ENCODE measurements at places on chromosomes 3 and 15.

GRCh38 chr3:46987319-46987742 lies 7.9 kb downstream of the NBEAL2 start:
- DNase-seq = no peak

GRCh38 chr3:43707266-43707665 lies 16.5 kb downstream of the ABHD5 start:
- DNase-seq = no peak

- DNase-seq = no peak
Measured at GRCh38 chr15:60004009-60004845, at the start of gene FOXB1. FOXB1 (plus strand) TSS chr15:60004311; CDS start chr15:60004964, 653 bp downstream.

GRCh38 chr3:177652556-177653291 lies 455.4 kb upstream of the TBL1XR1 start:
- no peak for DNase-seq

GRCh38 chr3:141625506-141625905 lies 112.6 kb upstream of the RNF7 start:
- no peak for DNase-seq

GRCh38 chr3:73080216-73080966 lies 18.9 kb downstream of the EBLN2 start:
- no peak for DNase-seq

- no peak for DNase-seq
Measured at GRCh38 chr15:90819390-90819789, 49.0 kb upstream of the FURIN start.

DNA sequence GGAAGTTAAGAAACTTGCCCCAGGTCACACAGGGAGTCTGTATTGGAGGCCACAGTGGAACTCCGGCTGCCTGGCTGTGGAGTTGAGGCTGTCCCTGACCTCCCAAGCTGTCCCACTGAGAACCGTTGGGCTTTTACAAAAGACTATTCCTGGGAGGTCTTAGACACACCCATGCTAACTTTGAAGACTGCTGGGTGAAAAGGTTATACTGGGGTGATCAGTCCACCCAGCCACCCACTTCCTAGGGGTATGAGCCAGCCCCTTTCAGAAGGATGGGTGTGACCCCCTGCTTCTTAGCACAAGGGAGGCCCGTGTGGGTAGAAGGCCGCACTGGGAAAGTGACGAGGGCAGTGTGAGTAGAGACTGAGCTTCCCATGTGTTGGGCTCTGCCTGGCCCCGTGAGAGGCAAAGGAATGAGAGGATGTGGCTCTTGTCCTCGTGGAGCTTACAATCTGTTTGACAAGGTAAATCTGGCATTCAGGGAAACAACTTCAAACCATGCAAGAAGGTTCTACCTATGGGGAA lies 19.0 kb downstream of the MRAS start:
- DNase-seq = no peak

DNA sequence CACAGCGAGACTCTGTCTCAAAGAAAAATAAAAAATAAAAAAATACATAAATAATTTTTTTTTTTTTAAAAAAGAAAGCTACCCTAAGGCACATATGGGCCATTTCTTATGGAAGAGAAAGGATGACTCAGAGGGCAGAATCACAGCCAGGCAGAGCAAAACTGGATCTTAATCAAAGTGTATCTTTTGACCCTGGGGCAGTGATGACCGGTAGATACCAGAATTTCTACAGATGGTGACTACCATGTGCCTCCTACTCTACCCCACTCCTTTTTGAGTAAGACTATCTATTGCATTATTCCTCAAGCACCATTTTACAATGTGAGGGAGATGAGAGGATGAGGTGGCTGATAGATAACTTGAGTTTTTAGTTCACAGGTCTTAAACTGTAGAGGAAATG lies 26.0 kb downstream of the TARS3 start:
- DNase-seq = no peak

- no peak for DNase-seq
Measured at GRCh38 chr15:80572337-80572736, 122.8 kb upstream of the ABHD17C start.

DNA sequence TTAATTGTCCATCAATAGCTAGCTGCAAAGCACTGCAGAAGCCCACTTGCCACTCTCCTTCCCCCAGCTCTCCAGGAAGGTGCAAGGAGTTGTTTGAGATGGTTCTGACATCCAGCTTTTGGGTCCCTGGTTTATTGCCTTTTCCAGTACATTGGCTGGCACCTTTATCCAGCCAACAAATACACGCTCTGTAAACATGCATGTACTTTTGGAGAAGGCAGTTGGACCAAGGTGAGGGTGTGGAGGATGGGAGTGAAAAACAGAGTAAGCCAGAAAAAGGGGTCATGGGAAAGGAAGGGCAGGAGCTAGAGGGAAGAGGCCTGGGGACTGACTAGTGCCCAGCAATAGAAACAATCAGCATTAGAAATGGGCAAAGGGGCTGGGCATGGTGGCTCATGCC lies 102.7 kb downstream of the CGNL1 start:
- DNase-seq = no peak

GRCh38 chr3:133703915-133704314 lies 42.2 kb upstream of the TOPBP1 start:
- no peak for DNase-seq

DNA sequence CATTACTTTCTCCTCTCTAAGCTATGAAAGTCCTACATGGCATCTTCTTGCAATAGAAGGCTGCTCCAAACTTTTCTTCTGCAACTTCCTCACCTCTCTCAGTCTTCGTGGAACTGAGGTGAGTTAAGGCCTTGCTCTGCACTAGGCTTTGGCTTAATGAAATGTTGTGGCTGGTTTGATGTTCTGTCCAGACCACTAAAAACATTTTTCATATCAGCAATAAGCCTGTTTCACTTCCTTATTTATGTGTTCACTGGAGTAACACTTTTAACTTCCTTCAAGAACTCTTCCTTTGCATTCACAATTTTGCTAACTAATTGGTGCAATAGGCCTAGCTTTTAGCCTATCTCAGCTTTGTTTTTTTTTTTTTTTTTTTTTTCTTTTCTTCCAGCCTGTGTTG lies 335.3 kb upstream of the NECTIN3 start:
- DNase-seq = no peak

- no peak for DNase-seq
Measured at GRCh38 chr3:184339001-184339400, 1.6 kb downstream of the FAM131A start.

- no peak for DNase-seq
Measured at GRCh38 chr3:115928376-115928775, 305.1 kb downstream of the GAP43 start.

DNA sequence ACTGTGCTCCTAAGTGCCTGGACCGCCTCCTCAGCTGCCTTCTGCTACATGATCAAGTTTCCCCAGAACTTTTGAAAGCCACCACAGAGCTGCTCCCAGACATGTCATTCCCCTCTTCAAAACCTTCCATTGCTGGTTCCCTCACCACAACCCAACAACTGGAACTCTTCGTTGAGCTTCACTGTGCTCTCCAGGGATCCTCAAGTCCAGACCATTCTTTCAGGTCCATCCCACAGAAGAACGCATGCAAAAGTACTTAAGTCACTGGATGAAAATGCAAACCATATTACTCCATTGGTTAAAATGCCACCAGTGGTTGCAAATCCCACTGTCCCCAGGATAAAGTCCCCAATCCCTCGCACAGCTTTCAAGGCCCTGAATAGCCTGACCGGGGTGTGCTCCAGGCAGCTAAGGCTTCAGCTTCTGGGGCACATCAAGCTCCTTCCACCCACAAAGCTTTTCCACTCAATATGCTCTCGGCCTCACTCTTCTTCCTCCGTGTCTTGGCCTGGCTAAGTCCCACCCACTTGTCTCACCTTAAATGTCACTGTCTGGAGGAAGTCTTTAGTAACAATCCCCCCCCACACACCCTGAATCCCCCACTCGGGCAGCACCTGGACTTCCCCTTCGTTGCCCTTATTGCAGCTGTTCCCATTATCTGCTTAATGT lies 84.8 kb downstream of the XXYLT1 start:
- no peak for DNase-seq

DNA sequence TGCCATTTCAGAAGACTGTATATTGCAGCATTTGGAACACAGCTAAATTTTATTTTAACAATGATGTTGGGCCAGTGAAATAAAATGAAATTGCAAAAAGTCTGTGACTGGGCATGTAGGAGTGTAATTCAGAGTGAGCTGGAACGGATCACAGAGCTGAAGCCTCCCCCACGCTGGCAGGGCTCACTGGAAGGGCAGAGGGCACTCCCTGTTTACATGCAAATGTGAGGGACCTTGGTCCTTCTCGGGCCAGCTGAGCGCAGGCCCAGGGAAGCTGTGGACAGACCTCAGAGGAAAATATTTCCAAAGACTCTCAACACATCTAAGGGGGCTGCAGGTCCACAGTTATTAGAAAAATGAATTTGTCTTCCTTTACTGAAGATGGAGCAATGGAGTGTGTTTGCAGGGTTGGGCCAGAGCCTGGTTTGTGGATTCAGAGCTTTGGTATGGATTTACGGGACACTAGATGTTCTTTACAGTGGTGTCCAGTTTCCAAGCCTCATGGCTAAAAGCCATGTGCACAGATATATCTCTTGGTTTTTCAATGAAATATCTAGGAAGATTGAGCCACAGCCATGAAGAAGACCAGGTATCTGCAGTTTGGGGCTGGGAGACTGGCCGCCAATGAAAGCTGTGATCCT lies 32.0 kb downstream of the TRPM1 start:
- DNase-seq = no peak

GRCh38 chr3:6120786-6121185 lies 740.1 kb upstream of the GRM7 start:
- no peak for DNase-seq

DNA sequence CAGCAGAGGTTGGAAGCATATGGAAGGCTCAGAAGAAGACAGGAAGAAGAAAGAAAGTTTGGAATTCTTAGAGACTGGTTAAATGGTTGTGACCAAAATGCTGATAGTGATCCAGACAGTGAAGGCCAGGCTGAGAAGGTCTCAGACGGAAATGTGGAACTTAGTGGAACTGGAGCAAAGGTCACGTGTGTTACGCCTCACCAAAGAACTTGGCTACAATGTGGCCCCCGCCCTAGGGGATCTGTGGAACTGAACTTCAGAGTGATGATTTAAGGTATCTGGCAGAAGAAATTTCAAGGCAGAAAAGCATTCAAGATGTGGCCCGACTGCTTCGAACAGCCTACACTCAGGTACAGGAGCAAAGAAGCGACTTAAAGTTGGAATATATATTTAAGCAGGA lies 83.1 kb downstream of the MYO5A start:
- no peak for DNase-seq

DNA sequence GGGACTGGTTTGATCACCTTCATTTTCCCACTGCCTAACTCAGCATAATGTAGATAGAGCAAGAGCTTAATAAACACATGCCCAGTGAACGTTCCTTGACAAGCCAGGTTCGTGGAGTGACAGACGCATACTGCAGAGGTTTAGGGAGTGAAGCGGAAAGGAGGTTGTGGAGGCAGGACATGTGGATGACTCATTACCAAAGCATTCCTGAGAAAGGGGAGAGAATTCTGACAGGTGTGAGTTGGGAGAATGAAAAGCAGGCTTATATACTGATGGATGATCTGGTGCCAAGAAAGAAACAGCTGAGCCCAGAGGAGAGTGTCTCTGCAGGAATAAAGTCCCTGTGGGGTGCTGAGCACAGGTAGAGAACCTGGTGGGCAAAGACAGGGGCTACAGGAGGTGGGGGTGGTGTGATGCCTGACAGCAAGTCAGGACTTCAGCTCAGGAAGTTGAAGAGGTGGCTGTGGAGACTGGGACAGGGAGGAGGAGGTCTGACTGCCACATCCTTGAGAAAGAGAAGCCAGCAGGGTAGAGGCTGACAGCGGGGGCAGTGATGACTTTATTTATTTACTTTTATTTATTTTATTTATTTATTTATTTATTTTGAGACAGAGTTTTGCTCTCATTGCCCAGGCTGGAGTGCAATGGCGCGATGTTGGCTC lies 2.4 kb upstream of the RPL29 start:
- DNase-seq = no peak

DNA sequence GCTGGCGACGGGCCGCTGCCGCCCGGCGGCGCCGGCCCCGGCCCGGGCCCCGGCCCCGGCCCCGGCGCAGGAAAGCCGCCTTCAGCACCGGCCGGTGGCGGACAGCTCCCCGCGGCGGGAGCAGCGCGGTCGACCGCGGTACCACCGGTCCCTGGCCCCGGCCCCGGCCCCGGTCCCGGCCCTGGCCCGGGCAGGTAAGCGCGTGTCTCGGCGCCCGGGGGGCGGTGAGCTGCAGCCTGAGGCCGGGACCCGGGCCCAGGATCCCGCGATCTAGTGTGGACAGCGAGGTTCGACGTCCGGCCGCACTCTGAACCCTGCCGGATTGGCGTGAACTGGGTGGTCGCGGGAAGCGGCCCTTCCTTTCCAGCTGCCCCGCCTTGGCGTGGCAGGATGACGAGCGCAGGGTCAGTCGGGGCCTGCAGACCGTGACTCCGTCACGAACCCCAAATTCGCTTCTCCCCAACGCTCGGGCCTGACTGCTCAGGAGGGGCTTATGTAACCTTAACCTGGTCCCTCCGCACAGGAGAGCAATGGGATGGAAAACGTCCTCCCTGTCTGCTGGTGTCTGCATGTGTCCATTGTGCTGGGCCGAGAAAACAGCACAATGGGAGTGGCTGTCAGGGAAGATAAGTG lies 472 bp downstream of the BSN start:
- peak; percentile 26 for DNase-seq

GRCh38 chr15:97947465-97948260 lies 12.8 kb upstream of the ARRDC4 start:
- DNase-seq = no peak

GRCh38 chr15:98002866-98003265 lies 42.4 kb downstream of the ARRDC4 start:
- DNase-seq = no peak

- DNase-seq = no peak
Measured at GRCh38 chr3:88031642-88032077, 27.1 kb downstream of the CGGBP1 start.

GRCh38 chr3:151093905-151094304 lies 8.4 kb downstream of the MED12L start:
- DNase-seq = no peak

DNA sequence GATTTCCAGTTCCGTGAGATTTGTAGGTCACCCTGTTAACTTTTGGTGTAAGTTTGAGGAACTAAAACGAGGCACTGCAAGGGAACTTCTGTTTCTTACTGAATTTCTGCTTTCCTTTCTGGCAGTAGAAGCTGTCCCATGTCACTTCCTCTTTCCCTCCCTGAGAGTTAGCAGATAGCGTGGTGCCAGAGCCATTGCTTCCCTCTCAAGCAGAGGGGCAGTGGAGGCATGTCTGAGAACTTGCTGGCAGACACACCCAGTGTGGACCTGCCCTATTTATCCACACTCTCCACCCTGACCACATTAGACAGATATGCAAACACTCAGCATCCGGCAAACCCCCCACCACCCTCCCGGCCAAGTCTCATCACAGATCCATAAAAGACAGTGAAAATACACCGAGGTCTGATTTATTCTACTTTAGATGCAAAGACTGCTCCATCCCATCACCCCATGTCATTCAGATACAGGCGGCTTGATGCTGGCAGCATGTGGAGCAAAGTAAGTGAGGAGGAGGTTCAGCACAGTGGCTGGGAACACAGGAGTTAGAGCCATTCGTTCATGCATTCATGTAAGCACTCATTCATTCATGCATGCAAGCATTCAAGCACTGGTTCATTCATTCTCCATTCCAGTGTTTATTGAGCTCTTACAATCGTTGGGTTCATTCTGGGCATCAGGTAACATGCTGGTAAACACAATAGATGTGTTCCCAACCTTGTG lies 324.7 kb downstream of the SHQ1 start:
- no peak for DNase-seq
